Inflammatory macrophage treated with lipopolysaccharide for 4 hours (primary cell): ENCODE measurements at places on chromosomes 7 and 10.

- no peak for DNase-seq
These were observed 40.8 kb downstream of the EPDR1 start for GRCh38 chr7:37961251-37961650.

GRCh38 chr10:125370578-125370977, 210.2 kb upstream of the CTBP2 start:
- no peak for DNase-seq

DNA sequence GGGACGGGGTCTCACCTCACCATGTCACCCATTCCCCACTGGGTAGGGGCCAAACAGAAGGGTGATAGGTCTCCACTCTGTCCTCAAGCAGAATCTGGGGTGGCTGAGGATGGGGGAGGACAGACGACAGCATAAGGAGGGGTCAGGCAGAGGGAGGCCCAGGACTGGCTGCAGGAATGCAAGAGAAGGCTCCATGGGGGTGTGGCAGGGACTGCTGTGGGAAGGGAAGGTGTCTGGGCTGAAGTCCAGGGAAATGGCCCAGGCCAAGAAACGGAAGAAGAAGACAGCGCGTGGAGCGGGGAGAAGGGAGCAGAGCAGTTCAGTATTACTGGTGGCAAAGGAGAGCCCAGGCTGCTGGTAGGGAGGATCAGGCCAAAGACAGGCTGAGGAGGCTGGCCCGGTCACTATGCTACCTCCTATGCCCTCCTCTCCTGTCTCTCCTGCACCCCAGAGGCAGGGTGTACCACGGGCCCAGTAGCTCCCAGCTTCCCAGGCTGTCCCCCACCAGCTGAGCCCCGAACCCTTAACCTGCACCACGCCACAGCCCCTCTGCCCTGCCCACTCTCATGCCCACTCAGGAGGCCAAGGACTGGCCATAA, 60.9 kb downstream of the GRB10 start:
- DNase-seq = no peak

- DNase-seq = no peak
These were observed 8.1 kb downstream of the AOC1 start for GRCh38 chr7:150860291-150860977.

GRCh38 chr7:2106440-2106839, 126.3 kb downstream of the MAD1L1 start:
- no peak for DNase-seq

DNA sequence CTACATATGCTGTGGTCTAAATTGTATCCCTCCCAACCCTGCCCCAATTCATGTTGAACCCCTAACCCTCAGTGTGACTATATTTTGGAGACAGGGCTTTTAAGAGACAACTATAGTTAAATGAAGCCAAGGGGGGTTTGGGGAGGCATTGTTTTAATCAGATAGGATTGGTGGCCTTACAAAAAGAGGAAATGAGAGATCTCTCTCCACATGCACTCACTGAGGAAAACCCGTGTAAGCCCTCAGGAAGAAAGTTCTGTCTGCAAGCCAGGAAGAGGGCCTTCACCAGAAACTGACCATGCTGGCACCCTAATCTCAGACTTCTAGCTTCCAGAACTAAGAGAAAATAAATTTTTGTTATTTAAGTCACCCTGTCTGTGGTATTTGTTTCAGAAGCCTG, 276.7 kb downstream of the KIF20B start:
- DNase-seq = no peak

DNA sequence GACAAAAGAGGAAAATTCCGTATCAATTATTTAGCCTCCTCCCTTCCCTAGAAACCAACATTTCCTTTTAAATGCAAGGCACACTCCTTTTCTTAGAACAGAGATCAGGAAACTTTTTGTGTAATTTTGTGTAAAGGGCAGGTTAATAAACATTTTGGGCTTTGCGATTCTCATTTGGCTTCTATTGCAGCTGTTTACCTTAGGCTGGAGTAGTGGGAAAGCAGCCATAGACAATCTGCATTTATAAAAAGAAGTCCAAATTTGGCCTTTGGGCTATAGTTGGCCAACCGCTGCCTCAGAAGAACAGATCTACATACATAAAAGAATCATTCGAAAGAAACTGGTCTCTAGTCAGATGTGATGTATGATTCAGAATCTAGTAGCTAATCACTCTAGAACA, 35.3 kb downstream of the NAMPT start:
- no peak for DNase-seq

GRCh38 chr10:70575486-70575873, 27.1 kb downstream of the PRF1 start:
- no peak for DNase-seq

GRCh38 chr10:78236416-78237015, 202.9 kb downstream of the RPS24 start:
- no peak for DNase-seq

DNA sequence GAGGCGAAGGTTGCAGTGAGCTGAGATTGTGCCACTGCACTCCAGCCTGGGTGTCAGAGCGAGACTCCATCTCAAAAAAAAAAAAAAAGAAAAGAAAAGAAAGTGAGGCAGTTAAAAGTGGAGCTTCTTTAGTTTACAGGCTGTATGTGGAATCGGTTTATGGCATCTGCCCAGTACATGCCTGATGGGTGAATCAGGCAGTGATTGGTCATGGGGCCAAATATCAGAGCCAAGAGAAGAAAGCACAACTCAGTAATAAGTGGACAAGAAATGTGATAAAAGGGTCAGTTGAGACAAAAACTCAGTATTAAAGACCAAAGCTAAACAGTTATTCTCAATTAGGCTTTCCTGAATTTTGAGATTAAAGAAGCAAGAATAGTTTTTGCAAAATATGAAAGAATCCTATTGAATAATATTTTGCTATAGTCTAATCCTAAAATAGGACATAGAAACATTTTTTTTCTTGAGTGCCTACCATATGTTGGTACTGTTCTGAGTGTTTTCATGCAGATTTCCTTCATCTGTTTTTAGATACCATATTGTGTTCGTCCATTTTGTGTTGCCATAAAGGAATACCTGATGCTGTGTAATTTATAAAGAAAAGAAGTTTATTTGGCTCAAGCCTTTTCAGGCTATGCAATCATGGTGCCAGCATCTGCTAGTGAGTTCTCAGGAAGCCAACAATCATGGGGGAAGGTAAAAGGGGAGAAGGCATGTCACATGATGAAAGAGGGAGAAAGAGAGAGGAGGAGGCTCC, 14.4 kb downstream of the CDC14C start:
- no peak for DNase-seq

DNA sequence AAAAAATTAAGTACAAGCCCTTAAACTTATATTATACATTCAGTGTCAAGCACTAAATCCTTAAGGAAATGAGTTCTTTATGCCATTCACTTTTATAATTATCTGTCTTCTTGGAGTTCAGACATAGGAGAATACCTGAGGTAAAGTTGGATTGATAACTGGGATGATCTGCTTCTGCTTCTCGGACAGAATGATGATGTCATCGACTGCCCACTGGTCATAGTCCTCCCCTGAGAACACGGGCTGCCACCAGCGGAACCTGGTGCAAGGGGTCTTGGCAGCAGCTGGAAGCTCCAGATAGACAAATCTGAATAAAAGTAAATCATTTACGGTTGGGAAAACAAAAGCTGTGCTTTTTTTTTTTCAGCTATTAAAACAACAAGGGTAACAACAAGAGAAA, 148.2 kb upstream of the SLC26A5 start:
- no peak for DNase-seq
